ENCODE measurements at places on chromosomes 2 and 18.

DNA sequence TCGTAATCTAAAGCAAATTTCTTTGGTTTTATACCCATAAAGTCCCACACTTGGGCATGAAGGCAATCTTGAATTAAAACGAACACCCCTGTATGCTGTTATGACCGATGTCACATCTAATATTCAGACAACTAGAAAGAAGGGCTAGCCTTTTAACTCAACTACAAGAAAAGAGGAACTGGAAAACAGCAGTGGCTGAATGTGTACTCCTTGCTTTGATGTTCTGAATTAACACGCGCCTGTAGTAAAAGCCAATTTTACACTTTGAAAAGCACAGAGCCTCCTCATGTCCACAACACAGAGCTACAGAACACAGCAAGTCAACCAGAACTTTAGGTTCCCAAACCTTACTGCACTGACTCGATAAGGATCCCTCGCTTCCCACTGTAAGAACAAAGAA is 147.6 kb downstream of the HDAC4 start:
- DNase-seq, result no peak

DNA sequence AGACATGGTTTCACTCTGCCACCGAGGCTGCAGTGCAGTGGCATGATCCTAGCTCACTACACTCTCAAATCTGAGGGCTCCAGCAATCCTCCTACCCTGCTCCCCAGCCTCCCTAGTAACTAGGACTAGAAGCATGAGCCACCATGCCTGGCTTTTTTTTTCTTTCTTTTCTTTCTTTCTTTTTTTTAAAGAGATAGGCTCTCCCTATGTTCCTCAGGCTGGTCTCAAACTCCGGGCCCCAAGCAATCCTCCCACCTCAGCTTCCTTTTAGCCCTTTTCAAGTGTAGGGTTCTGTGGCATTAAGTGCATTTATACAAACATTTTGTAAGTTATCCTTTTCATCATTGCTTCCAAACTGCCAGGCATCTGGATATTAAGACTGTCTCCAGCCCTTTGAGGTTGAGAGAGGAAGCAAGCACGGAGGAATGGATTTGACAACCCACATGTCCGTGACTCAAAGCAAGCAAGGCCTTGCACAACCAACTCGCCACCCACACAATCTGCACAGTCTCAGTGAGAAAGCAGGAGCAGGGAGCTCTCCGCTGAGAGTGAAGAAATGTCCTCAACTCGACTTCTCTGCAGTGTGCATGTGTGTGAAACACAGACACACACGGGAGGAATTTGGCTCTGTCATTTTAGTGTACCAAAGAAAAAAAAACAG is 65.6 kb downstream of the ATP8B1 start:
- DNase-seq, result peak; percentile 96

GRCh38 chr18:48430150-48430549 is 21.0 kb upstream of the ZBTB7C start:
- no peak for DNase-seq

- no peak for DNase-seq
These were observed 32.7 kb downstream of the CTLA4 start for GRCh38 chr2:203900253-203900652.

GRCh38 chr18:79574938-79575525 is 104.6 kb upstream of the CTDP1 start:
- no peak for DNase-seq
